ENCODE measurements at places on chromosomes 11 and 22.

DNA sequence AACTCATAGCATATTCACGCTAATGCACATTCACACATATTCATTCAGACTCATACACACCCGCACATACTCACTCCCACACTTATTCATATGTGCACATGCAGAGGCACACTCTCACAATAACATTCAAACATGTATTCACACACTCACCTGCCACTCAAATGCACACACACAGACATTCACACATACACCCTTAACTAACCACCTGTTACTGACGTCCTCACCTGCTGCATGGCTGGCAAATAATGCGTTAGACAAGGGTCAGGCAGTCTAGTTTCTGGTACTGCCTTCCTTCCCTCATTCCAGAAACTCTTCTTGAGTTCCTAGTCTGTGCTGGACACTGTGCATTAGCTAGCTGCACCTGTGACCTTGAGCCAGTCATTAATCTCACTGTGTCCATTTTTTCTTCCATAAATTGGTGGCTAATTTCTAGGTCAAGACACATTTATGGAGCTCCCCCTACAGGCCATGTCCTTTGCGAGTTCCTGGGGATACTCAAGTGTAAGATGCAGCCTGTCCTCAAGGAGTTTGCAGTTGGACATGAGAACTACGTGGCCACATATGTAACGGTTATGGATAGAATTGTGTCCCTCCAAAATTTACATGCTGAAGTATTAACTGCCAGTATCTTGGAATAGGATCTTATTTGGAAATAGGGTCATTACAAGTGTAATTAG lies 34.5 kb upstream of the SEZ6L start:
- DNase-seq = no peak

- DNase-seq = no peak
These were observed 347.9 kb downstream of the FAT3 start for GRCh38 chr11:92572559-92572958.

- DNase-seq = no peak
These were observed 3.0 kb downstream of the RHOG start for GRCh38 chr11:3837793-3838192.

- no peak for DNase-seq
These were observed 5.3 kb downstream of the HARBI1 start for GRCh38 chr11:46611526-46612304.

GRCh38 chr22:40610329-40610850 lies 26.1 kb downstream of the MRTFA start:
- no peak for DNase-seq

GRCh38 chr11:1348146-1348795 lies 38.8 kb upstream of the TOLLIP start:
- no peak for DNase-seq

GRCh38 chr22:36769541-36770512 lies 6.1 kb downstream of the IFT27 start:
- DNase-seq = no peak

All from skin of body (tissue), 3 donors.